ENCODE measurements at places on chromosomes 11 and 22.

DNA sequence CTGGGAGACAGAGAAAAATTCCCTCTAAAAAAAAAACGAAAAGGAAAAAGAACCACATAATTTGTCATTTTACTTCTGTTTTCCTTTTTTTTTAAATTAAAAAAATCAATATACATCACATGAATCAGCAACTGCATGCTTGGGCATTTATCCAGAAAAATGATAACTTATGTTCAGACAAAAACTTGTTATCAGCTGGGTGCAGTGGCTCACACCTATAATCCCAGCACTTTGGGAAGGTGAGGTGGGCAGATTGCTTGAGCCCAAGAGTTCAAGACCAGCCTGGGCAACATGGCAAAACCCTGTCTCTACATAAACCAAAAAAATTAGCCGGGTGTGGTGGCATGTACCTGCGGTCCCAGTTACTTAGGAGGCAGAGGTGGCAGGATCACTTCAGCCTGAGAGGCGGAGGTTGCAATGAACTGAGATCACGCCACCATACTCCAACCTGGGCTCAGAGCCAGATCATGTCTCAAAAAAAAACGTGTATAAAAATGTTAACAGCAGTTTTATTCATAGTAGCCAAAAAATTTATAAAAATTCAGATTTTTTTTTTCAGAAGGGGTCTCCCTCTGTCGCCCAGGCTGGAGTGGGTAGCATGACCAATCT, 28.5 kb downstream of the AMBRA1 start:
- no peak for DNase-seq

DNA sequence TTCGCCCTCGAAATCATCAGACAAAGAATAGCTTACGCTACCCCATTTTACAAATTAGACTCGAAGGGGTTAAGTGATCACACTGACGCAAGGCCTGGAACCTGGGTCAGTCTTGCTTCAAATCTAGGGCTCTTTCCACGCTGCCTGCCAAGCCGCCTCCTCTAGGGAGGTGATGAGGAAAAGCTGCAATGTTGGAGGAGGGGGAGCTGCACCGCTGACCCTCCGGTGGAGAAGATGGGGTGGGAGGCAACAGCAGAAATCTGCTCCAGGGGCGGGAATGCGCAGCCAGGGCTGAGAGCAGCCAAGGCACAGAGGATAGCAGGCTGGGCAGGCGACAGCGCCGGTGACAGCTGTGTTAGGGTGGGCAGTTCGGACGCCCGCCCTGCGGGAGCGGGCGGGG, 595 bp downstream of the SYVN1 start:
- no peak for DNase-seq

DNA sequence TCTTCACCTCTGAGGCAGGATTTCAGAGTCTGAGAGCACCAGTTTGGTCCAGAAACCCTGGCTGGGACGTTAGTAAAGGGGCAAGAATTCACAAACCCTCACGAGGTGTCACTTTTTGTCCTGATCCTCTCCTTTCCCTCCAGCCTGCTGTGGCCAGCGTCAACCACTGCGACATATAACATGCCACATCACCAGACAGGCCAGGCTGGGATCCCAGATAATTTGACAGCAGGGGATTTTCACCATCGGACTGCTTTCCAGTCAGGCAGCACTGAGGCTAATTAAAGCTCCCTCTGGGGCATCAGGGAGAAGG, 36.8 kb upstream of the RBFOX2 start:
- no peak for DNase-seq

GRCh38 chr11:9761441-9761945, 97.6 kb downstream of the SWAP70 start:
- no peak for DNase-seq

- no peak for DNase-seq
Observed at GRCh38 chr11:6475936-6476335, 2.2 kb upstream of the TRIM3 start.

- no peak for DNase-seq
Observed at GRCh38 chr11:128052912-128053641, 534.3 kb downstream of the ETS1 start.

DNA sequence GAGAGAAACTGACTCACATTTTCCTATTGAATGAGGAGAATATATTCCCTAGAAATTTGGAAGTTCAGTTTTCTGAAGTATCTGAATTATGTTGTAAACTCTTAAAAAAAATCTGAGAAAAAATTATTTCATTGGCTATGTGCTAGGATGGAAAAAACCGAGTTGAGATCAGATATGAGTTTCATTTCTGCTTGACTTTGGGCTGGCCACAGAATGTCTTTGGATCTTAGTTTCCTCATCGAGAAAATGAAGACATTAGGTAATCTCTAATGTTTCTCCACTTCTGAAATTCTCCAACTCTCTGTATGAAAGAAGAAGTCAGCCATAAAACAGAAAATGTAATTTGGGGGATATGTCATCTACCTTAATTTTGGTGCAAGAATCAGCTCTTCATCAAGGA, 28.8 kb downstream of the SLN start:
- no peak for DNase-seq

- DNase-seq: no peak
Observed at GRCh38 chr11:78722786-78723185, 148.1 kb upstream of the NARS2 start.

- no peak for DNase-seq
Observed at GRCh38 chr11:63882555-63883242, 34.3 kb downstream of the RCOR2 start.

- no peak for DNase-seq
Observed at GRCh38 chr11:70226183-70226582, 23.1 kb downstream of the FADD start.
